ENCODE measurements at places on chromosomes 11 and 22.

- no peak for DNase-seq
Measured at GRCh38 chr11:36088266-36088972, 144.6 kb downstream of the LDLRAD3 start.

- DNase-seq, result no peak
Measured at GRCh38 chr11:124762624-124763155, 600 bp upstream of the ESAM start.

- DNase-seq, result no peak
Measured at GRCh38 chr22:18013947-18014346, 10.4 kb downstream of the MICAL3 start.

DNA sequence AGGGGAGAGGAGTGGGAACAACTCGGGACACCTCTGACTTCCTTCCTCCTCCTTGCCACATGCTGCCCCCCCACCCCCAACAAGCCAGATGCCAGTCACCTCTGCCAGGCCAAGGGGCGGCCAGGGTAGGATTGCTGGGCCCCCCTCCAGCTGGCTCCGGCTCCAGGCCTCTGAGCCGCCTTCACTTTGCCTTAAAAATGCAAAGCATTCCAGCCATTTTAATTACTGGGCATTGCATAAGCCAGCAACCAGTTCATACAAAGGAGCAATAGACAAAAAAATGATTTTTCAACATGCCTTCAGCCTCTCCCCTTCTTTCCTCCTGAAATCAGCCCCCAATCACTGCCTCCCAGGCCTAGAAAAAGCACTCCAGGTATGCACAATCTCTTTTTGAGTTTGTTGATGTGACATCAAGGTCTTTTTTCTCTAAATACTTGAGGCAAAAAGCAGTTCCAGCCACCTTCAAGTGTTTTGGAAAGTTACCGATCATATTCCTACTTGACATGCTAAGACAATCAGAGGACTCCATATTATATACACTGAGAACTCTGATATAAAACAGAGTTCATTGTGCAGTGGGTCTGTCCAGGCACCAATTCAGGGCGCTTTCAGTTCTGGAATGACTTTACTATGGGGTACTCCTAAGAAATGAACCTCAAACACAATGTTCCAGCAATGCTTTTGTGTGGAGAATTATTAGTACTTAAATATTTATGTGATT, 12.4 kb upstream of the TIMP3 start:
- peak; percentile 67 for DNase-seq

DNA sequence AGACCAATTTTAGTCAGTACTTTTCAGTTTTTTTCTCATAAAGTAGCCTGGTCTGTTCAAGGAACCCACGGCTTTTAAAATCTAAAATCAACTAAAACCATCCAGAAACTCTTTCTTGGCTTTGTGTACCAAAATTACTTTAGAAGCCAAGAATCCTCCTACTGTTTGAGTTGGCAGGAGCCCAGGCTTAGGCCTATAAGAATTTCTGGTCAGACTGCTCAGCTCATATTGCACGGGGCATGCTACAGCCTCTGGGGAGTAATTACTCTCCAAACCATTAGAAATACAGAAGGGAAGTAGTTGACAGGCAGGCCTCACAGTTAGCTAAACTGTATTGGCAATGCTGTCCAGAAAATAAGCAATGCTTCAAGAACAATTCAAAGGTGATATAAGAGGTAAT, 1862.9 kb upstream of the RAG2 start:
- DNase-seq, result no peak

Data from Calu3 (cell line).